Activated CD4-positive, alpha-beta T cell treated with anti-CD3 and anti-CD28 coated beads, Interleukin-10, Interleukin-2, amounts not matched to agents 100 ng/mL and 50 ng/mL, durations not matched to agents 16 hours and 8 hours (primary cell): ENCODE measurements at places on chromosomes 11 and 22.

GRCh38 chr11:63997801-63998337 lies 11.6 kb downstream of the OTUB1 start:
- DNase-seq: no peak

DNA sequence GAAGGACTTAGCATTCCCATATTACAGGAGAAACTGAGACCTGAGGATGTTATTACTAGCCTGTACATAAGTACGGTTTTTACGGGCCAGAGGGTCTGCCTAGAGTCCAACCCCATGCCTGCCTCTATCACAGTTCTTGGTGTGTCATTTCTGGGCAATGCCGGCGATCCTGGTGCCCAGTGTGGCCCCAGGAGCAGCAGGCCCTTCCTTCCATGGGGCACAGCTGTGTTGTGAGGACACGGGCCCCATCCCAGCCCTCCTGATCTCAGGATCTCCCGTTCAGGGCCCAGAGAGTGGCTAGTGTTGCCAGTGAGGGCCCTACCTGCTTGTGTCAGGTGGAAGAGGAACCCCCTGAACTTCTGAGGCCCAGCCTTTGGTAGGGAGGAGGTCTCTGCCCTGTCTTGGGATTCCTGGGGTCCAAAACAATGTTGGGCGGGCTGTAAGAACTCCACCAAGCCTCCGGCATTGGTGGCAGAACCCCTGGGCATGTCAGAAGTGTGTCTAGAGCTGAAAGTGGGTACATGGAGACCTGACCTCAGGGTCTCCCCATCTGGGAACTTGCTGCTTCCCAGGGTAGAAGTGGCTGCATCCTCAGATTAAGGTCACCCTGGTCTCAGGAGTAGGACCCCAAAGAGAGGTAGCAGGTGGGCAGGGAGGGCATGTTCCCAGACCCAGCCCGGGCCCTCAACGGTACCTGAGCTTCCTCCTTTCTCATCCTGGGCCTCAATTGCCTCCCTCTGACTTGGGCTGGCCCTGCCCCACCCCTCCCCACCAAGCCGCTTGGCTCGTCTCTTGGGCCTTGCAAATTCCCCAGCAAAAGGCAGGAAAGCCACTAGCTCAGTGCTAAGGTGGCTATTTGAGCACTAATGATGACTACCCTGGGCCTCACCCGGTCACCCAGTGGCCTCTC lies 74.6 kb upstream of the KCNQ1OT1 start:
- no peak for DNase-seq

- no peak for DNase-seq
Observed at GRCh38 chr11:78788533-78788932, 213.9 kb upstream of the NARS2 start.

GRCh38 chr22:36110306-36110881 lies 50.2 kb downstream of the APOL3 start:
- DNase-seq: no peak

GRCh38 chr11:17985517-17985916 lies 27.3 kb downstream of the SERGEF start:
- DNase-seq: no peak

DNA sequence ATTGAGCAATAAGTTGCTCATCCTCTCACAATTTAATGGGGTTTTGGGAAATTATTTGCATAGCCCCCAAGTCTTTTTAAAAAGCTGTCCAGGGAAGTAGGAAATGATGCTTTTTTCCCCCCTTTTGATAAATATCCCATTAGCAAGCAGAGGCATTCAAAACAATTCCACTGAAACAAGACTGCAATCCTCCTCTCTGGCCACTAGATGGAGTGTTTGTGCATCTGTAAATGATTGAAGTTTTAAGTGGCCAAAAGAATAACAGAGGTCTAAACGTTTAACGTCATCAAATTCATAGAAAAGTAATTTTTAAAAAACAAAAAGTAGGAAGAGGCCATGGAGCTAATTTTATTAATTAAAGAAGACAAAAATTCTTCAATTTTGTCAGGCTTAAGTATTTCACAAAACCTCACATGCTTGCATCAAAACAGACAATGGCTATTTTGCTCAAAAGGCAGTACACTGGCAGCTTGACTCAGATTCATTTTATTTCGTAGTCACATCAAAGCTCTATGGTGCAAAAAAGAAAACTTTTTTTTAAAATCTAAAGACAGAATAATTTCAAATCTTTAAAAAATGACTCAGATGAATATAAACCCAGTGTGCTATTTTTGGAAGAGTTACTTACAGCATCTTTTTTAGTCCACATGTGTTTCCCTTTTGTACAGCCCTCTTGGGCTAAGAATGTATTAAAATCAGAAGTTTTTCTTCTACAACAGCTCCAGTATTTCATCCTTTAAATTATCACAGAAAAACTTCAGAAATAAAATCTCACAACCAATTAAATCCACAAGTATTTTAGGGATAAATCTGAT lies 17.8 kb downstream of the CHORDC1 start:
- peak; percentile 53 for DNase-seq

DNA sequence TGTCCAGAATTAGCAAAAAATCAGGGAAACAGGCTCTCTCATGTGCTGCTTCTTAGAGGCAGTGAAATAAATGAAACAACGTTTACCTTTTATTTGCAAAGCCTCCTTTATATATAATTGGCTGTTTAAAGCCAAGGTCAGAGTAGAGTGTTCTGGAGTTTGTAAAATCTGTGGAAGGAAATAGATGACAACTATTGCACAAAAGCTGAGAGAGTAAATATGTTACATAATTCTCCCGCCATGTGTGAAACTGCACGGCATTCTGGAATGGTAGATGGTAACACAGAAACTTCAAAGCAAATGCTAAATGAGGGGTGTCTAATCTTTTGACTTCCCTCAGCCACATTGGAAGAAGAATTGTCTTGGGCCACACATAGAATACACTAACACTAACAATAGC lies 51.5 kb upstream of the FGF3 start:
- DNase-seq: no peak

- DNase-seq: peak; percentile 41
Observed at GRCh38 chr22:36330655-36331305, 57.0 kb downstream of the MYH9 start.

DNA sequence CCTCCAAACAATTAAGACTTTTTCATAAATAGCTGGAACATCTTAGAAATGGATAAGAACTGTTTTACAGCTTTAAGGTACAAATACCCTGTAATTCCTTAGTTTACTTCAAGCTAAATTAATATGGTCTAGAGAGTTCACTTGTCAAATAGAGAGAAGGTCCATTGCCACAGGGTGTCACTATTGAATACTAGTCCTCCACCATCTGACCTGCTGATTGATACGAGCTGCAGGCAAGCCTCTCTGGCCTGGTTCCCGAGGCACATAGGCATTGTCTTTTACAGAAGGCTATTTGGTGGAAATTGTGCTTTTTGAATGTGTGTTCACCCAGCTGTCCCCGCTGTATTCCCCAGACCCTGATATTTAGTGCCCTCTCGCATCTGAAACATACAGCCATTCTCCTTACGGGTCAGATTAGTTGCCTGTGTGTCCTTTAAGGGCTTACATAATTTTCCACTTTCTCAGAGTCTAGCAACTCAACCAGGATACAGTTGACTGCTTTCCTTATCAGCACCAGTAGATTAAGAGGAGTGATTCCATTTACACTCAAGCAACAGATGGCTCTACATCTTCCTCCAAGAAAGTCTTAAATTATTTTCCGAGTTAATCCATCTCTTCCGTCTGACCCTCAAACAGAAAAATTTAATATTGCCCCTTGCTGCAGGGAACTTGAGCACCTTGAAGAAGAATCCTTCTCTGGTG lies 788.8 kb upstream of the FAT3 start:
- no peak for DNase-seq
